CD14-positive monocyte (primary cell): ENCODE measurements at places on chromosomes 11 and 22.

DNA sequence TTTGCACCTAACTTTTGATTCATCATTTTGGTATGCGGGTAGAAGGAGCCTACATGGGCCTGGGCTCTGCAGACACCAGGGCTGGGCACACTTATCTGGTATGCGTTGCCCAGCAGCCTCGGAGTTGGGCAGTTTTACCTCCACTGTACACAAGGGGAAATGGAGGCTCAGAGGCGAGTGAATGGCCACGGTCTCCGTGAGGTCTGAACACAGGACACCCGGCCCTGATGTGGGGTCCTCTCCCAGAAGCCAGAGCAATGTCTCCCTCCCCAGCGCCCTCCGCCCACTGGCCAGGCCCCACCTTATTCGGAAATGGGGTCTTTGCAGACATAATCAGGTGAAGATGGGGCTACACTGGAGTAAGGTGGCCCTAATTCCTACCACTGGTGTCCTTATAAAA is 43.7 kb downstream of the OSBPL5 start:
- DNase-seq = no peak

GRCh38 chr11:60841797-60842667 is at the start of gene CCDC86:
CCDC86 (plus strand) TSS chr11:60842113; CDS start chr11:60842125, 12 bp downstream.
- DNase-seq = peak; percentile 97

DNA sequence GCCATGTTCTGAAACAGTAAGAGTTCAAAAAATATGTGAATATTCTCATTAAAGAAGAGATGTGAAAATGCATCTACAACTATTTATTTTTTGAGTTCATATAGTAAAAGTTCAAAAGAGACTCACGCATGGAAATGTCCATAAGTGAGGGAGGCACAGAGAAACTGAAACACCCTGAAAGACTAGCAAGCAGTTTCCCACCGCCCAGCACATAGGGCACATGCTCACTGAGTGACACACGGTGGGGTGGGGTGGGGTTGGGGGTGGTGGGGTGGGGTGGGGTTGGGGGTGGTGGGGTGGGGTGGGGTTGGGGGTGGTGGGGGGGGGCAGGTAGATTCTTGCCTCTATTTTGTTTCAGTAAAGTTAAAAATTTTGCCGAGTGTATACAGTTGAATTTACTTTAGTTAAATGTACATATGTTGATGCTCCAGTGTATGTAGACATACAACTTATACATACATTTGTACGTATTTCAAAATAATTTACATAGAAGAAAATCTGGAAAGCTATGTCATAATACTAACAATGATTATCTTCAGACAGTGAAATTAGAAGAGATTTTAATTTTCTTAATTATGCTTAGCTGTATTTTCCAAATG is 6.3 kb downstream of the CCDC34 start:
- no peak for DNase-seq

DNA sequence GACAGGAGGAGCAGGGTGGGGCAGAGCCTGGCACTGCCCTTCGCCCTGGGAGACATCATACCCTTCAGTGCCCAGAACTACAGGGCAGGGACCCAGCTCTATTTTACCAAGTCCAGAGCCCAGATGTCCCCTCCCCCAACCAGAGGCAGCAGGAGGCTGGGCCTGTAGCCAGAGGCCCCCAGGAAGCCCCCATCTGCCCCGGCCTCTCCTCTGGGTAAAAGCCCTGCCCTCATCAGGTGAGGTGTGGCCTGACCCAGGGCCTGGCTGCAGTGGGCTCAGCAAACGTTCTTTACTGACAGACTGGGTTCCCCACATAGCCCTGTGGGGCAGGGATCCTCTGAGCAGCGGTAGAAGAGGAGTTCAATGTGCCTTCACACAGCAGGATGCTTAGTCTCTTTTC is 51.8 kb upstream of the SLC22A12 start:
- DNase-seq = no peak

DNA sequence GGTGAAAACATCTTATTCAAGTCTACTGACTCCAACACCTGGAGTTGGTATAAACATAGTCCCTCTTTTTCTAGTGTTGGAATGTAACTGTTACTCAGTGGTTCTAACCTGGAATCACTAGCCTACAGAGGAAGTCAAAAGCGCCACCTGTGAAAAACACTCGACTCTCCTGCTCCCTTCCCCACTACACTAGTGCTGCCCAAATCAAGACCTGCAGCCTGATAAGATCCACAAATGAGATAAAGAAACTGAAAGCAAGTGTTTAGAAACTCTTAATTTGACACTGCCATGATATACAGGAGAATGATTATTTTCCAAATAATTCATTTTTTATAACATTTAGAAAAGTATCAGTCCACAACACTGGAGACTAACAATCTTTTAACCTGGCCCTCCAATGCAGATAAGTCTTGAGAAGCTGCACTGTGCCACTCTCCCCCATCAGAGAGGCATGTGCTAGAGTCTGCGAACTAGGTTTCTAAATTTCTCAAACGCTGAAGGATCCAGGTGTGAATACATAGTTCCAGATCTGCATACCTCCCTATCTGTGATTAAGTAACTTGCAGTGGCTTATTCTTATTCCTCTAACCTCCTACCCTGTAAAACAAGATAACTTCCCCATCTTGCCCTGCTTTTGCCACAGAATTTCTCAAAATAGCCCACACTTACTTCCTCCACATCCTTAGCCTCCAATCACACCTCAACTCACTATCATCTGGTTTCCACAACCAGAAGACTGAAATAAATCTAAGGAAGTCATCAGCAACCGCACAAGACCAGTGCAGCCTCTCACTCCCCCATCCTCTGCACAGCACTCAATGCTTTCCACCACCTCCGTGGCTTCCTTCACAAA is 88.1 kb downstream of the RRAS2 start:
- DNase-seq = peak; percentile 5

DNA sequence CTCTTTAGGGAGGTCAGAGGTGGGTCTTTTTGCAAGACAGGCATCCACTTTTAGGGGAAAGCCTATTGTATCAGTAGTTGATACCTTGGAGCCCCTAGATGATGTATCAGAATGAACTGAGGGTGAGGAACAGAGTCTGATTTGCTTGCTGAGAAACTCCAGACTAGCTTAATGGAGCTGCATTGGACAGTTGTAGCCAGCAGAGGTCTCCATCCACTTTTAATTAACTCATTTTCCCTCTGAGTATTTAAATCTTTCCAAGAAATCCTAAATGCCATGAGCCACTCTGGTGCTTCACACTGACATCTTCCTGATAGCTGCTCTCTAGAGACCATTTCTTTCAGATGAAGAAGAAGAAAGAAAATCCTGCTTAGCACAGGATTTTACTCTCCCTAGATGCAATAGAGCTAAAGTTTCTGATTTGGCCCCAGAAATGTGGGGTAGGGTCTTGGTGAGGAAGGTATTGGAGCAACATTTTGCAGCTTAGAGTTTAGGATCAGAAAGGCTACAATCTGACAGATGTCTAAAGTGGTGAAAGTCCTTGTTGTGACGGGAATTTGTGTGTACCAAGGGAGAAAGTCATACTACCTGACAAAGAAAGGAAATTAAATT is 38.0 kb downstream of the EXT2 start:
- DNase-seq = no peak

DNA sequence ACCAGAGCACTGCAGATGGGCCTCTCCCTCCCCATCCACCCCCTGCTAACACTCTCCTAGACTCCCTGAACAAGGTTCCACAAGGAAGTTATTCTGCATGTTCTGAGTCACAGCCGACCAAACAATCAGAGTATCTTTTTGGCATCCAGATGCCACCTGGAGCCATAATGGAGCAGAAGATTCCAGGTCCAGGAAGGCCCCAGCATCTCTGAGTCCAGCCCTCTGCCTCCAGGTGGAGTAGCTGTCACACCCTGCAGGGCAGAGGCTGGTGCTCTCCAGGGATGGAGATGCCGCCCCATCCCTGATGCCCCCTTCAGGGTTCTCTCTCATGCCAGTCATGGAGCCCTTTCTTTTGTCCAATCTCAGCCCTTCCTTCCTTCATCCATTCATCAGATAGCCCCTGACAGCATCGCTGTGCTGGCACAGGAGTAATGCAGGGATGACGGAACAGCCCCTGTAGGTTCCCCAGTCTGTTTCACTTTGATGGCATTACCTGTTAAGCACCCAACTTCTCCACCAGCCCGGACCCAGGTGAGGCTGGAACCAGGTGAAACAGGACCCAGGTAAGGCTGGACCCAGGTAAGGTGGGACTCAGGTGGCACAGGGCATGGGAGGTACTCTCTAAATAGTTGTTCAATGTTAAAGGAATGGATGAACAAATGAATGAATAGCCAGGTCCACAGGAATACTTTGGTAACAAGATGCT is 20.1 kb upstream of the TSKU start:
- DNase-seq = no peak

DNA sequence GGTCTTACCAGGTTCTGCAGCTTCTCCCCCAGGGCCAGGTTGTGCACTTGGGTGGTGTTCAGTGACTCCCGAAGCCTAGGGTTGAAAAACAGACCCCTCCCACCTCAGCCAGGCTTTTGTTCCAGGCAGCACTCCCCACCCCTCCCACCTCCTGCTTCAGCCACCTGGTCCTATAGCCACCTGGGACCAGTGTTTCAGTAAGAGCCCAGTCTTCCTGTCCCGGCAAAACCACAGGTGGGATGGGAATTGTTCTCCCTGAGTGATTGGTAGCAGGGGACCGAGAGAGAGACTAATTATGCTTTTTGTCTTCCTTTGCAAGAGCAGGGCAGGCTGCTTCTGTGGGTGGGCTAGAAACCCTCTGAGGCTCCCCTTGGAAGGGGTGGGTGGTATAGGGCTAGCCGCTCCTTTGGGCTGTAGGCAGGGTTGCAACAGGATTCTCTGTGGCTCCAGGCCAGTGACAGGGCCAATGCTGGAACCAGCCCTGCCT is 8.5 kb upstream of the NAALADL1 start:
- DNase-seq = no peak
